ENCODE measurements at places on chromosomes 5 and 9.

- DNase-seq, result no peak
Observed at GRCh38 chr9:133609311-133610098, at the start of gene FAM163B. Gene FAM163B (minus strand): TSS chr9:133609389. CDS start chr9:133580223, 29,166 bp downstream.

- no peak for DNase-seq
Observed at GRCh38 chr5:103450333-103451061, 112.1 kb downstream of the NUDT12 start.

DNA sequence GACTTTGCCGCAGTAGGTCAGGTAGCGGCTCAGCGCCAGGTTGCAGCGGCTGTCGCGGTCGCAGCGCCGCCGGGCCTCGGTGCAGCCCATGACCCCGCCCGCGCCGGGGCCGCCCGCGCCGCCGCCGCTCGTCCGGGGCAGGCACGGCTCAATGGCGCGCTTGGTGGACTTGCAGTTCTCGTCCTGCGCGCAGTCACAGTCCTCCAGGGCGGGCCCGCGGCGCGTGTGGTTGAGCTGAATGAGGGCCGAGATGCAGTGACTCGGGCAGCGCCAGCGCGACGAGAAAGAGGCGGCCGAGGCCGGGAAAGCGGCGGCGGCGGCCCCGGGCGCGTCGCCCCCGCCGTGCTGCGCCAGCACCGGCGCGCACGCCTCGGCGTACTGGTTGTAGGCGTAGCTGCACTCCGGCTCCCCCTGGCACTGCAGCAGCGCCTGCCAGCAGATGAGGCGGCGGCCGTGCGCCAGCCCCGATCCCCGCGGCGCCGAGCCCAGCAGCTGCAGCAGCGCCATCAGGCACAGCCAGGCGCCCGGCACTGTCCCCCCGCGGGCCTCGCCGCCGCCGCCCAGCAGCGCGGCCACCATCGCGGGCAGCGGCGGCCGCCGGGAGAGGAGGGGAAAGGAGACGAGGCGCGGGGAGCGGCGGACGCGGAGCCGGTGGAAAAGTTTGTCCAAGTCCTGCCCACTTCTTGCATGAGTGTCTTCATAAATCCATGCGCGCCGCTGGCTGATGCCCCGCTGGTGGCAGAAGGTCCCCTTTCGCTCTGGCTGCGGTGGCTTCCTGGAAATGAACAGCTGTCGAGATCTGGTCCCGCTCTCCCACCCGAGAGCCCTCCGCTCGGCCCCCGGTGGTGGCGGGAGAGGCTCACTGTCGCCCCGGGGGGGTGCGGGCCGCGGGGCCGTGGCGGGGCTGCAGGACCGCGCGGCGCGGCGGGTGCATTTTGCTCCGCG, 833 bp downstream of the GAS1 start:
- peak; percentile 27 for DNase-seq

DNA sequence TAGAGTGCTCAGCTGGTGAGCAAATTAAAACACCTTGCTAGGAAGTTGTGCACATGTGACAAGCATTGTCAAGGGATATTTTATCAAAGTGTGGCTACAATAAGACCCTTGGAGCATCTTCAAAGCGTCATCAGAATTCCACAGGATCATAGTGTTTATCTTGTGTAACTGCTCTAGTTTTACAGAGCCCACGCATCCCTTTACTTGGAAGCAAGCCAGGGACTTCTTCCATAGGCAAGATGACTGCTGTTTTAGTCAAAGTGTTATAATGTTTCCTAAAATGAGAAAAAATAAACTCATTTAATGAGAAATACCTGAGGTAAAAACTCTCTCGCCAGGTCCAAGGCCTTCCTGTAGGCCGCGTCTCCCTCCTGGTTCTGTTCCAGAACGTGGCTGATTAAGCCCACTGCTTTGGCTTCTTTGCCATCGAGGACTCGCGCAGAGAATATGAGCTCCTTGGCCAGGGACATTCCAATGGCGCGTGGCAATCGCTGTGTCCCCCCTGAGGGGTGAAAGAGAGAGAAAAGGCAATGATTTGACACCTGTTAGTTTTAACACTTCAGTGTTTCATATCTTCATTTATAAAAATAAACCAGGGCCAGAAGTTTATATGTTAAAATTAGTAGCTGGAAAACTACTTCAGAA, 141.1 kb downstream of the AUH start:
- no peak for DNase-seq

GRCh38 chr5:124651663-124652513, 94.6 kb downstream of the ZNF608 start:
- no peak for DNase-seq

GRCh38 chr5:37424441-37424840, 45.3 kb downstream of the WDR70 start:
- DNase-seq, result no peak

DNA sequence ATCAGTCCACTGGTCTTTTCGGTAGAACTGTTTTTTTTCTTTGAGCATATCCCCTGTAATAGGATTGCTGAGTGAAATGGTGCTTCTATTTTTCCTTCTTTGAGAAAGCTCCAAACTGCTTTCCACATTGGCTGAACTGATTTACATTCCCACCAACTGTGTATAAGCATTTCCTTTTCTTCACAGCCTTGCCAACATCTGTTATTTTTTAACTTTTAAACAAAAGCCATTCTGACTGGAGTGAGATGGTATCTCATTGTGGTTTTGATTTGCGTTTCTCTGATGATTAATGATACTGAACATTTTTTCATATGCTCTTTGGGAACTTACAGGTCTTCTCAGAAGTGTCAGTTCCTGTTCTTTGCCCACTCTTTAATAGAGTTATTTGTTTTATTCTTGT, 764.7 kb downstream of the MTRR start:
- DNase-seq, result no peak

DNA sequence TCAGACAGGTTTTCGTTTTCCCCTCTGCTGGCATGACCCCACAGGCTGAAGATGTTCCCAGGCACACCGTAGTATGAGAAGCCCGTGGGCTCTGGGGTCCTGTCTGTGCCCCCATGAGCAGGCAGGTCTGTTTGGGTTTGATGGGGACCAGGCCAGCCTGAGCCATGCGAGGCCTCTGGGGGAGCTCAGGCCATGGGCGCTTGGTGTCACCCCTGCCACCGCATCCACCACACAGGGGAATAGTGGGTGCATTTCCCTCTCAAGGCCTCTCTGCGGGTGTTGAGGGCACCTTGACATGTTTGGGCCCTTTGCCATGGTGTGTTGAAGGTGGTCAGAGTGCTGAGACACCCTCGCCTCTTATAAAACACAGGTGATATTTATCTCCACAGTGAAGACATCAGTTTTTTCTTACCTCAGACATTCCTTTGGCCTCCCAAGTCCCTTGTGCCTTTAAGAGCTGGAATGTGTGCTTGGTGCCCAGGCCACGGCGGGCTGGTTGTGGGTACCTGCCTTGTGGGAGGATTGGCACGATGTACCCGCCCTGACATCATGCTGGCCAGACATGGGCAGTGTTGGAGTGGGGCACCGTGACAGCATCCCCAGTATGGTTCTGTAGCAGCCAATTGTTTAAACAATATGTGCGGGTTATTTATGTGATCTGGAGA, 68.3 kb downstream of the WNK2 start:
- no peak for DNase-seq

GRCh38 chr5:39191216-39191615, 28.1 kb downstream of the FYB1 start:
- DNase-seq, result no peak

GRCh38 chr9:135810806-135811575, 96.4 kb downstream of the CAMSAP1 start:
- no peak for DNase-seq

GRCh38 chr9:83280268-83280667, 217.3 kb upstream of the RASEF start:
- no peak for DNase-seq

- no peak for DNase-seq
Observed at GRCh38 chr5:129960831-129961230, 56.6 kb downstream of the CHSY3 start.
